HT1080 (cell line): ENCODE measurements at places on chromosomes 7 and 10. TPM values are rescaled to one million over a fixed set of nuclear protein-coding genes. Genes with fewer than 3 reads are reported as not detected.

Gene UTF1
- total RNA-seq, result not detected in 2 replicates

Gene GRID1
- total RNA-seq, result 2.6 and 5.4 TPM in 2 replicates

Gene AGR2
- not detected in 2 replicates for total RNA-seq

Gene GARIN1A
- total RNA-seq, result 0.05 and 0.13 TPM in 2 replicates

Gene MUC3A
- total RNA-seq, result not detected in 2 replicates

Gene TBXAS1
- total RNA-seq, result 13.0 and 13.5 TPM in 2 replicates

Gene SDHAF3
- 41.7 and 45.3 TPM in 2 replicates for total RNA-seq

Gene PIK3CG
- 1.9 and 2.1 TPM in 2 replicates for total RNA-seq

Gene HYAL4
- 0.13 TPM in 1 of 2 replicates, not detected in the other for total RNA-seq

Gene CALHM2
- not detected in 2 replicates for total RNA-seq

DNA sequence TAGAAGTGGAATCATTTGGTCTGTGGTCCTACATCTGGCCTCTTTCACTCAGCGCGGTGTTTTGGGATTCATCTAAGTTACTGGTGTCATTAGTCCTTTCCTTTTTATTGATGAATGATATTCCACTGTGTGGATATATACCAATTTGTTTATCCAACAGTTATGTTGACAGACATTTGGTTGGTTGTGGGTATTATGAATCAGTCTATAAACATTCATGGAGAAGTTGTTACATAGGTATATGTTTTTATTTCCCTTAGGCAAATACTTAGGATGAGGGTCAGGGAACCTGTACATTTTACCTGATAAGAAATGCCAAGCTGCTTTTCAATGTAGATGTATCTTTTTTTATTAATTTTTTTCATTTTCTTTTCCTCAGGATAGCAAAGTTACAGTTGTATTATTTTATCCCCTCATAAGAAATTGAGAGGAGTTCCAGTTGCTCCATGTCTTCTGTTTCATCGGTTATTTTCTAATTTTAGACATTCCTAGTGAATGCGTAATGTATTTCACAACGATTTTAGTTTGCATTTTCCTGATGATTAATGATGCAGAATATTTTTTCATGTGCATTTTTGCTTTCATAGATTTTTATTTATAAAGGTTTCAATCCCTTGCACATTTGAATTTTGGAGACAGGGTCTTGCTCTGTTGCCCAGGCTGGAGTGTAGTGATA is 203.8 kb upstream of the SH2B2 start:
- DNase-seq, result no peak

DNA sequence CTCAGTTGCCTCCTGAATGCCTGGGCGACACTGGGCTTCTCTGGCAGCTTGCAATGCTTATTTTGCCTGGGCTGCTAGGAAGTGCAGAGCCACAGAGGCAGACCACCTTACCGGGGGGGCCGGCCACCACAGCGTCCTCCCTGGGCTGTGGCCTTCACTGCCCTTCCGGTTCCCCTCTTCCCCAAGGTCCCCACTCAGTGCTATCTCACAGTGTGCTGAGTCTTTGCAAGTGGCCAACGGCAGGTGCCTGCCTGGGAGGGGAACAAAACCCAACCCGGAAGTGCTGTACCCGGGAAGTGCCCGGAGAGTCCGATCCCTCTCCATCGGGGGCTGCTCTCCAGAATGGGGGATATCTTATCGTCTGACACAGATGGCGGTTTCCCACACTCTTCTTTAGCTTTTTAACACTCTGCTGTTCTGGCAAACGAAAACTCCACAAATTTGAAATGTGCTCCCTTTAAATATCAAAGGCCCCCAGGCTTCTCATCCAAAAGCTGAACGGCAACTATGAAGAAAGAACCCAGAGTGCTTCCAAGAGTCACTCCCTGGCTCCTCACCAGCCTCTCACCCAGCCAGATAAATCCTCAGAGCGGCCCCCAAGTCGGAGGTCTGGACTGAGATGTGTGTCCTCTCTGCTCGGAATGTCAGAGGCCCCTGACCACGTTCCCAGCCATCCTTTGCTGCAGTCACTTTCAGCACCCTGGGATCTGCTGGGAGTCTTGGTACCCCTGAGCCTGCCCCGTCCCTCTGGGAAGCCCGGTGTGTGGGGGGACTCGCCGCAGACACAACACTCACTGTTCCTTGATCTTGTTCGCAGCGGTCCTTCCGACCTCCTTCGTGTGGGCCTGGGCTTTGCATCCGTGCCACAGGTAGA is 165.1 kb downstream of the SVIL start:
- no peak for DNase-seq

DNA sequence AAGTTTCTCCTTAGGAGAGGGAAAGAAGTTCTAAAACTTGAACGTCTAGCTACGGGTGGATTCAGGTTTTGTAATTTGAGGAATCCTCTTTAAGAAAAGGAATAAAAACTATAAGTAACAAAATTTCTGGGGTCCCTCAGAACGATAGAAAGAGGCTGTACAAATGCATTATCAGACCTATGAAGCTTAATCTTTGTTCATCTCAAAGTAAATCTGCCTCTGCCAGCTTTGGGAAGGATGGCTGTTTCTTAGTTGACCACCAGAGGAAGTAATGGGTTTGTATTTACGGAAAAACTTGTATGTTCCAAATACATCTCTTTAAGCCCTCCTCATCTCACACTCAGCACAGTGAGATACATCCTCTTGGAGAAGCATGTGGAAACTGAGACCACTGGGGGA is 864 bp downstream of the PSTK start:
- peak; percentile 42 for DNase-seq

- peak; percentile 65 for DNase-seq
Measured at GRCh38 chr7:95509199-95509598, 23.5 kb downstream of the ASB4 start.

DNA sequence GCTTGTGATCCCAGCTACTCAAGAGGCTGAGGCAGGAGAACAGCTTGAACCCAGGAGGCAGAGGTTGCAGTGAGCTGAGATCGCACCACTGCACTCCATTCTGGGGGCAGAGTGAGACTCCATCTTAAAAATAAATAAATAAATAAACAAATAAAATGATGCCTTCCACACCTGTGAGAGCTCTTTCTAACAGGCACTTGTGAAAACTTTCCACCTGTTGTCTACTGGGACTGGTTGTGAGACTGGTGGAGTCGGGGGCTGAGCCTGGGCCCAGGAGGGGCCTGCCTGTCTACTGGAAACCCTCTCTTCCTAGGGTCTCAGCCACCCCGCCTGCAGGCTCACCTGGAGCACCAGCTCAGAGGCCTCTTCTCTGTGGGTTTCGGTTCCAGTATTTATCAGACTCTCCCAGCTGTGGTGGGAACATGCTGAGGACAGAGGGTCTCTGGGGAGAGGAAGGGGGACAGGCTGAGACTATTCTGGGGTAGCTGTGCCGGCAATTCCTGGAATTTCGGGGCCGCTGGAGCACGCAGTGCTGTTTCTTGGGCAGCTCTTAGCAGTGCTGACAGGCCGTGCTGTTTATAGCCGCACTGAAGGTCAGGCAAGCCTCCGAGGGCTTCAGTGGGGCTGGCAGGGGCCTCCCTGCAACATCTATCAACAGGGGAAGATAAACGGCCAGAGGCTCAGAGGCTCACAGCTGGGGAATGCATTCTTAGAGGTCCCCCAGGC is 3.8 kb downstream of the LDB3 start:
- DNase-seq, result no peak

- no peak for DNase-seq
Measured at GRCh38 chr10:131681122-131681521, 219.7 kb upstream of the PPP2R2D start.

DNA sequence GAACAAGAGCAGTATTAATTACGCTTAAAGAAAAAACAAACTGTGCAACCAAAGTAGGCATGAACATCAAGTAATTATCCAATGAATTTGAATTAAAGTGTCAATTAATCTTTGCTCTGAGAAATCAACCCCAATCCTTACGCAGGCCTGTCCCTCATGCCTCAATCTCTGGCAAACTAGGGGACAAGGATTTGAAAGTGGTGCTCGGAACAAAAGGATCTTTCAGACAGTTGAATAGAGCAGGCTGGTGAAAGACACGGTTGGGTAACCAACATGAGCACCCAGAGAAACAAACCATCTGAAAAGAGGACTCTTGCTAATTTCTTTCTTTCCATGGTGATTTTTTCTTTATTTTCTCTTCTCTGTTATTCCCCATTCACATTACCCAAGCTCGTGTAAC is 203.5 kb upstream of the PHF14 start:
- DNase-seq, result no peak

DNA sequence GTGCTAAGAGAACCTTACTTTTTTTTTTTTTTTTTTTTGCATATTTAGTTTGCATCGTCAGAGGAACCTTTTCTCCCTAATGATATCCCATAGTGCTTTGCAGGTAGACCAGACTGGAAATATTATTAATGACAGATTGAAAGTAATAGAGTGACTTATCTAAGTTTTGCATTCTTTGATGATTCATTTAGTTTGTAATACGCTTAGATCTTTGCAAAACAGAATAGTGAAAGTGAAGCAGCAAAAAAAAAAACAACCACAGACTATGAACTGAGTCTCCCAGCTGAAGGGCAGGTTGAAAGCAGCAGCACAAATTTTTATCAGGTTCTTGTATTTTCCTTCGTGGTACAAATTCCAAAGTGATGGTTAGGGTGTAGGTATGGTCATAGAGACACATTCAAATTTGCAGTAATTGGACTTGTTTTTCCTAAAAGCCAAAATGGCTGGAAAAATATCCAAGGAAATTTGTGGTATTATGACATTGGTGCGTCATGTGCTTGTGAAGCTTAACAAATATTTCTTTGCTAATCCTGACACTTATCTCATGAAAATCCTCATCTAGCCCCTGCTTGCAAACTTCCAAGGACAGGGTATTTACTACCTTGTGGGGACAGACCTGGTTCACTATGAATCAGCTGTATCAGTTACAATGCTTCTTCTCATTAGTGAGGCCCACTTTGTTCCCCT is 81.8 kb upstream of the CREB5 start:
- DNase-seq, result no peak

GRCh38 chr7:68629-69028 is 123.7 kb upstream of the FAM20C start:
- peak; percentile 70 for DNase-seq

DNA sequence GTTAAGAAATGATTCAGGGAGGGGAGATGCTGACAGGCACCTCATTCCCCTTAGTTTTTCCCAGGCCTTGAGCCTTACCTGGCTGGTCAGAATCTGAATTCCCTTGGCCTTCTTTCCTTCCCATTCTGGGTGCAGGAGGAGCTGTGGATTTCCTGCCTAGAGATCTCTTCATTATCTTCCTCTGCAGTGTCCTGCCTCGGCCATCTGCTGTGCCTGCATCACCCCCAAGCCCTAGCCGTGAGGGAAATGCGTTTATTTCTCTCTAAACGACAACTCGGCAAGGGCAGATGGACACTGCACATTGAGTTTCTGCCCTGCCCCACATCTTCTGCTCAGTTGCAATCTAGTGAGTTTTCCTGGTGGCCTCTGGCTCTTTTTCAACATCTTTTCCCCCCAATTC is 26.7 kb downstream of the ZCWPW1 start:
- DNase-seq, result no peak

GRCh38 chr7:20083781-20084180 is 133.4 kb downstream of the MACC1 start:
- peak; percentile 51 for DNase-seq

- no peak for DNase-seq
Measured at GRCh38 chr7:55272328-55272727, 92.8 kb upstream of the LANCL2 start.

GRCh38 chr10:17989908-17990767 is 38.4 kb downstream of the SLC39A12 start:
- peak; percentile 97 for DNase-seq

DNA sequence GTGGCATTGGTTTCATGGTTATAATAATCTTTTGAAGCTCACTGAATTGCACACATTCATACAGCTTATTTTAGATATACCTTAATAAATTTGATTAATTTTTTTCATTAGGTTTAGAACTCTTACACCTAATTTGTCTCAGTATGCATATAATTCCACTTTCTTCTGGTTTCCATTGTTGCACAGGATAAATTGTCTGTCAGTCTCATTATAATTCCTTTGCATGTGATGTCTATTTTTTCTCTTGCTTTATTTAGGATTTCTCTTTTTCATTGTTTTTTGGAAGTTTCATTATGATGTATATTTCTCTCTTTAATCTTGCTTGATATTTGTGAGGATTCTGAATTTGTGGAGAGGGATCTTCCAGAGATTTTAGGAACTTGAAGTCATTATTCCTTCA is 84.7 kb downstream of the ARL5B start:
- DNase-seq, result no peak

DNA sequence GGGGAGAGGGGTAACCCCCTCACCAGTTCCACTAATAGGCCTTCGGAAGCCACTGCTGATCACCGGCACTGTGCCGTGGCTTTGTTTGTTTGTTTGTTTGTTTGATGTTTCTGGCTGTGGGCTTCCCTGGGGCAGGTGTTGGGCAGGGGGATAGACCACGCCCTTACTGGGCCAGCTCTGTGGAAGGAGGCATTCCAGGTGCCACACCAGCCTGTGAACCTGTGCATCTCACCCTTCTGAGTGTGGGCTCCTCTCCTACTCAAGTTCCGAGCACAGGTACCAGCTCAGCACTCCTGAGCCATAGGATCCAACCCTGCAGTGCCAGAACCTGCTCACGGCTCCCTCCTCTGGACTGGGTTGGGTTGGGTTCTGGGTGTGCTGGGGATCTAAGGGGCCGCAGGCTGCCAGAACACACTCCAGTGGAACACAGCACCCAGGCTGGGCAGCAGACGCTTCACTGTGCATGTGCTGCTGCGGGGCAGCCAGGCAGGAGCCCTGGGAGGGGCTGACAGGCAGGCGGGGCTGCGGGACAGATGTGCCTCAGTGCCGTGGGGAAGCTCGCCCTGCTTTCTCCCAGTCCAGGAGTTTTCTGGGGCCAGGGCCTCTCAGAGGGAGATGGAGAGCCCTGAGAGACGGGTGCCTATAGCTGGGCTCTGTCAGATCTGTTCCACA is 1053.9 kb downstream of the CNTNAP2 start:
- DNase-seq, result no peak

- no peak for DNase-seq
Measured at GRCh38 chr7:44673771-44674170, 67.3 kb downstream of the OGDH start.

DNA sequence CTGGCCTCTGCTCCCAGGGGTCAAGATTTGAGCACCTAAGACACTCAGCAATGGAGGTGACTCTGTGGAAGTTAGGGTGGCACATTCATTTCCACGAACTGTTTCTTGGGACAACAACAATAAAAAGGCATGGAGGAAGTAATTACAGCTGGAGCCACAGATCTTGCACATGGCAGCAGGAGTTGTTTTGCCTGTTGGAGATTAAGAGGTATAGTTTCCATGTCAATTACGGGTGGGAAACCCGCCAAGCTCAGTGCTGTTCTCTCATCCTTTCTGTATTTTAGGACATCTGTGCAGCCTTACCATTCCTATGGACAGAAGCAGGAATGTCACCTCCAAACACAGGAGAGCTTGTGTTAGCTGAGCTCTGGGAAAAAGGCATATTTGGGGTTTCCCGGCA is 201.2 kb downstream of the SNX10 start:
- no peak for DNase-seq

- peak; percentile 51 for DNase-seq
Measured at GRCh38 chr10:119139464-119140067, 25.9 kb downstream of the SFXN4 start.
